Cerebellar nuclear complex (tissue), 1 donor: ENCODE measurements at places on chromosomes 6 and 20.

GRCh38 chr20:3483784-3484183 lies 13.0 kb downstream of the ATRN start:
- DNase-seq: no peak

GRCh38 chr6:134669485-134669884 lies 280.4 kb downstream of the ALDH8A1 start:
- DNase-seq: no peak

- no peak for DNase-seq
Observed at GRCh38 chr20:58078741-58079522, 149.5 kb downstream of the ANKRD60 start.

GRCh38 chr20:588932-589672 lies 21.0 kb downstream of the TCF15 start:
- no peak for DNase-seq

GRCh38 chr6:109672839-109673238 lies 18.2 kb downstream of the AK9 start:
- no peak for DNase-seq

DNA sequence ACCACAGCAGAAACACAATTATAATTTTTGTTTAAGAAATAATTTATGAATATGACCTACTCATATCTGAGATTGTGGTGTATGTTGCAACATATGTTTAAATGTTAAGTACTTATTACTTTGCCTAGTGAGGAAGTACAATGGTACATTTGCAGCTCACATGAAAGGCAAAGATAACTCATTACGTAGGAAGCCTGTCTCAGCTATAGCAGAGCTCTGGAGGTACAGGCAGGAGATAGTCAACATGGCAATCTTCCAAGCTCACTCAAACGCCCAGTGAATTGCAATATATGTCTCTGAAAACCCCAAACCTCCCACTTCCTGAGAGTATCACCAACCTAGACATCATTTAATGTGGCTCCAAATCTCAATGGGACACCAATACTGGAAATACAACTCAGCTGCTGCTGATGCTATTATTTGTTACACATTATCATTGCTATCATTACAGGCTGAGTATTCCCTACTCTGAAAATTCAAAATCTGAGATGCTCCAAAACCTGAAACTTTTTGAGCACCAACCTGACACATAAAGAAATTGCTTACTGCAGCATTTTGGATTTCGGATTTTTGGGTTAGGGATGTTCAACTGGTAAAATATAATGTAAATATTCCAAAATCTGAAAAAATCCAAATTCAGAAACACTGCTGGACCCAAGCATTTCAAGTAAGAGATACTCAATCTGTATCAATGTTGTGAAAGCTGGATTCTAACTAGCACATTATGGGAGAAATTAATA lies 25.1 kb upstream of the GSTA4 start:
- no peak for DNase-seq

GRCh38 chr6:113137426-113137825 lies 719.7 kb upstream of the MARCKS start:
- no peak for DNase-seq

DNA sequence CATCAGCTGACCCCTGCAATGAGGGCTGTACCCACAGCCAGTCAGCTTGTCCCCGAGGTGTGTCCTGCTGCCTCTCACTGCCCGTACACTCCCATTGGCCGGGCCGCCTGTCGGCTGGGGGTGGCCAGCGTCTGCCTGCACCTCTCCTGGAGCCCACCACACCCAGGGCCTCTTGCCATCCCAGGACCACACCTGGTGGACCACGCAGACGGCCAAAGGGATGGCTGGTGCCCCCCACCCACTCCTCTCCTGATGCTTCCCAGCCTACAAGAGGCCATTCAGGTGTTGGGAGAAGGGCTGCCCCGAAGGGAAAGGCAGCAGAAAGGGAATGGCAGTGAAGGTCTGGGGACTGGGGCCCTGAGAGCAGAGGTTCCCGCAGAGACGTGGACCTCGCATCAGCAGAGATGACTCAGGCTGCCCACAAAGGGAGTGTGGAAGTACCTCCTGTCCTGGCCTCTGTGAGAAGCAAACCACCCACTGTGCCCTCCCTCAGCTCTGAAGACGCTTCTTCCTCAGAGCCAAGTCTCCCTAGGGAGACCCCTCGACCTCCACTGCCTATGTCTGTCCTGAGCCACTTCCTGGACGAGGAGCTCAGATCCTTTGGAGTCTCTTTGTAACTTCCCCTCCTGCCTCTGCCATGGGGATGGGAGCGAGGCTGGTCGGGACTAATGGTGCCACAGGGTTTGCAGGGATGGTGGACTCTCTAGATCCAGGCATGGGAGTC lies 60.9 kb downstream of the PYGB start:
- no peak for DNase-seq

GRCh38 chr6:40585651-40586269 lies 1.4 kb downstream of the LRFN2 start:
- no peak for DNase-seq

GRCh38 chr6:52503323-52503747 lies 73.5 kb downstream of the TRAM2 start:
- DNase-seq: no peak

DNA sequence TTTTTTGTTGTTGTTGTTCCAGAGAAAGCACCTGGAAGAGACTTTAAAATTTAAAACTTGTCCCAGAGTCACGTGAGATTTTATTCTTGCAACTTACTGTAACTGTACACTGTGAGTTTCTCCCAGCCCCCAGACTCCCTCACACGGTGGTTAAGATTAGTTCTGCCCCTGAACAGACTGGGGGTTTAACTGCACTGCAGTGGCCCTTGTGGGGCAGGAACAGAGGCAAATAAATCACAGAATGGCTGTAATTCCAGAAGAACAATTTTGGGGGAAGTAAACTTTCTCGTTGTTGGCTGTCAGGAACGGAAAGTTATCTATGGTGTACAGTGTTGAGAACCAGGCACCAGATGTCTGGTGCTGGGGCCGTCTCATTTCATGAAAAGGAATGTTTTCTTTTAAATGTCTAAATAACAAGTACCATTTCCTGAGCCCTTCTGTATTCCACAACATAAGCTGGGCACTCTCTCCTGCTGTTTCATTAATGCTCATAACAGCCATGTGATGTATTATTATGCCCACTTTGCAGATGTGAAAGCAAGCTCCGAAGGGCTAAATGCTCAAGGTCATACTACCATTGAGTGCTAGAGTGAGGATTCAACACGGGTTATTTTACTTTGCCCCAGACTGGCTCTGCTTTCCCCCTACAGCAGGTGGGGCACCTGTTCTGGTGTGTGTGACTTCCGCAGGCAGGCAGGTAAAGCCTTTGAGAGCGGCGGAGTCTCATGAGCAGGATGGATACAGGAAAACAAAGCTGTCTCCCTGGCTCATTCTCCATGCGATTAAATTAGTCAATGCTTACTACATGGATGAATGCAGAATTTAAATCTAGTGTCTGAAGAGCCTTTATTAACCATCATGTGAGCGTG lies 30.5 kb downstream of the CNKSR3 start:
- no peak for DNase-seq

DNA sequence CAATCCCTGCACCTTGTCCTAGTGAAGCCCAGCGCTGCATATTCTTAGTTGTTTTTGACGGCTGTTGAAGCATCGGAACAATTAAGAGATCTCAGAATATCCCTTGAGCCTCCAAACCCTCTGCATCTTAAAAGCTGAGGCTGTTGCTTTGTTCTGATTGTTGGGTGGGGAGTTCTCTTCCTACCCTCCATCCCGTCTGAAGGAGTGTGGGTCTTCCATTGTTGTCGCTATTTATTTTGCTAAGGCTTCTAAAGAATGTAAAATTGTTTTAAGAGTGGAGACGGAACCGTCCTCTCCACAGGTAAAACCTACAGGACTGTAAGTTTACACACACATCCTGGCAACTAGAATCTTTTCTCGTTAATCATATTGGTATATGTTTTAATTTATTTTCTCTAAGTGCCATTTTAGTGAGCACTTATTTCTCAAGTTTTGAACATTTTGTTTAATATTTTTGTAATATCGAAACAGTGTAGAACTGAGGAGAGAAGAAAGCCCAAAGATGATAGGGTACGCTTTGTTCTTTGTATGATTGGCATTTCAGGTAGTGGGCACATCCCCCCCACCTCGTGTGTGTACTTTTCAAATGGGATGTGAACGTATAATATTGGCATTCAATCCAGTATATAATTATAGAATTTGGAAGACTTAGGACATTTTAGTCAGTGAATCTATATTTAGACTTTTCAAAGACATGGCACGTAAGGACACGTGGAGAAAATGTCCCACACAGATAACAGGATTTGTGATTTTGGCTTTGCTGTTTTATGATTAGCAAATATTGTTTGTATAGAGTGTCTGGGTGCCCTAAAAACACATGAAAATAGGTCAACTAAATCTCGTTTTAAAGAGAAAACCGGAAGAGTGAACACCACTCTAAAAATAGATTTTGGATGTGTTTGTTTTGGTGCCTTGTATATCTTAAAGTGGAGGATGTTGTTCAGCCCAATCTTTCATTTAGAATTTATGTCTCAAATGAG lies 1.3 kb downstream of the RNF146 start:
- no peak for DNase-seq

DNA sequence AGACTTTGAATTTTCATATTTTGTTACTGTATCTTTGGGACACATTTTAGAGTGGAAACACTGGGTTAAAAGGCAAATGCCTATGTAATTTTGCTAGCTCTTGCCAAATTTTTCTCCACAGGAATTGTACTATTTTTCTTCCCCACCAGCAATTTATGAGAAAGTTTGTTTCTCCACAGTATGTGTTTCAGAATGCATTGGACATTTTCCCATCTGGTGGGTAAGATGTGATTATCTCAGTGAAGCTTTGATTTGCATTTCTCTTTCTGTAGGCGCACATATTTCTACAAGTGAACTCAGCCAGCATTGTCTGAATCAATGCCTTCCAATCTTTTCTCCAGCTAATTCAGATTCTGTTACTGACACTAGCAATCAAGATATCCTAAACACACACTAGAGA lies 157.8 kb downstream of the RCAN2 start:
- no peak for DNase-seq

GRCh38 chr6:2514965-2515543 lies 235.7 kb downstream of the MYLK4 start:
- DNase-seq: no peak

- no peak for DNase-seq
Observed at GRCh38 chr20:43017241-43018030, 172.3 kb downstream of the PTPRT start.

- DNase-seq: no peak
Observed at GRCh38 chr20:5470943-5471342, 154.2 kb upstream of the PROKR2 start.

- DNase-seq: no peak
Observed at GRCh38 chr6:98894810-98895209, 52.9 kb downstream of the FBXL4 start.

GRCh38 chr6:74409447-74409846 lies 713.4 kb downstream of the CD109 start:
- DNase-seq: no peak

- DNase-seq: no peak
Observed at GRCh38 chr20:57662456-57663240, 42.4 kb upstream of the ZBP1 start.

DNA sequence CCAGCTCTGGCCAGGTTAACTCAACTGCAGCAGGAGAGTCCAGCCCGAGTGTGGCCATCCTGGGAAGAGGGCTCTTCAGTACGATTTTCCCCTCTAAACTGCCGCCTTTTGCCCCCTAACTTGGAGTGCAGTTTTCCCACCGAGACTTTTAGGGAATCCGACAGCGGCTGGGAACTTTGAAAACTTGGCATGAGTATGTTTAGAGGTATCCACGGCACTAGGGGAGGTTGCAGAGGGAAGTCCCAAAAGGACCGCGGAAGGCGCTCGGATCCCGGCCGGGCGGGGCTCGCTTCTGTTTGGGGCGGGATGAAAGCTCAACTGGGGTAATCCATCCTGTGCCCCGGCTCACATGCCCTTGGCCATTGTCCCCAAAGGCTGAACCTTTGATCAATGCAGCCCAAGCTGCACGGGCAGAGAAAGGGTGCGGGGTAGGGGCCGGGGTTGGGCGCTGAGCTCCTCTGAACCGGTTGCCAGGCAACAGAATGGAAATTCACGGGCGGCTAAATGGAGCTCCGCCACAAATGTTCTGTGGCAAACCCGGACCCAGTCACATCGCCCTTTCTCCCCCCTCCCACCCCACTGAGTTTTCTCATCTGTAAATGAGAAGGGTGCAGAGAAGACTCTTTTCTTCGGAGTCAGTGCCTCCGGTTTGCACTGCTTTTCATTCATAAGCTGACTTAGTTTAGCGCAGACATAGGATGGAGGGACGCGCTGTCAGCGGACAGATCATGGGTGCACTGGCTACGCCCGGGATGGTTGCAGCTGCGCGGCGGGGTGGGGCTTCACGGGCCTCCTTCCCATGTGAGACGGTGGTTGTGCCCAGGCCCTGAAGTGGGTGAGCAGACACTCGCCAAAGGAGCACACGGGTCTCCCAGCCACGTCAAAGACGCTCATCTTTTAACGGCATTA lies 2.3 kb downstream of the BMP6 start:
- no peak for DNase-seq

DNA sequence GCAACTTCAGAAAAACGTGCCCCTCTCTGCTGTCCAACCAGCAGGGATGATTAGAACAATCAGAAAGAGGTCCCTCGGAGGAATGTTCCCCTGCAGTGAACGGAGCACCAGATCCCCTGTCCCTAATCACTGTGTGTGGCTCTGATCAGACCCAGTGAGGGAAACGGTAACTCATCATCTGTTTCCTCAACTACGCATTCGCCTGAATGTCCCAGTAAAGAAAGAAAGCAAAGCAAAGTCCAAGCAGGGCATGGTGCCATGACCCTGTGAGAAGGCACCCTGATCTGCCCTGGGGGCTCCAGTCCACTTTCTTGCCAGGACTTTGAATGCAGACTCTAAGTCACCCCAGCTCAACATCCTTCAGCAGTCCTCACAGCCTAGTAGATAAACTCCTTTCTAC lies 149.2 kb downstream of the LY86 start:
- no peak for DNase-seq

DNA sequence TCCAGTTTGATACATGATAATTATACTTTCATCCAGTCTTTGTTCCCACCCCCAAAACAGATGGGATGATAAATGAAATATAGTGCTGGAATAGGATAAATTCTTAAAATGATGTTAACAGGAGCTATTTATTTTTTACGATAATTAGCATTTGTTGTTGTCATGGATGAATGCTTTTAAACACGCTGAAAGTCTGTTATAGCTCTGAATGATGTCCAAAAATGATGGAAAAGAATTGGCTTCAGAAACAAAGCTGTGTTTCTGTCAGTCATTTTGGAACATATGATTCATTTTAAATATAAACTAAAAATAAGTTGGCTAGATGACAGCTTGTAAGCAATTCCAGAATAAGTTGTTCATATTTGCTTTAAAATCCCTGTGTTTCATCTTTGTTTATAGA lies 237.4 kb downstream of the GRIK2 start:
- DNase-seq: no peak

GRCh38 chr20:49287555-49288249 lies 9.8 kb upstream of the ZNFX1 start:
- no peak for DNase-seq

- DNase-seq: no peak
Observed at GRCh38 chr6:92126983-92127382, 1292.4 kb downstream of the EPHA7 start.

- no peak for DNase-seq
Observed at GRCh38 chr20:63085151-63085861, 78.5 kb upstream of the BHLHE23 start.
